ENCODE measurements at places on chromosomes 7 and 10. TPM values are rescaled to one million over a fixed set of nuclear protein-coding genes. Genes with fewer than 3 reads are reported as not detected.

Gene MMP21
- total RNA-seq: not detected

GRCh38 chr10:71712170-71712569, 7.4 kb downstream of the C10orf105 start:
- H3K27ac ChIP-seq: no peak overlapping the region
- no peak for DNase-seq
- H3K27me3 ChIP-seq: no peaks in the 10 kb centered on the region
- H3K4me3 ChIP-seq: no peak overlapping the region
- peaks cover 11% of the 10 kb centered on the region for H3K4me1 ChIP-seq

- DNase-seq: no peak
- no peaks in the 10 kb centered on the region for H3K27me3 ChIP-seq
- H3K4me1 ChIP-seq: peaks cover 10% of the 10 kb centered on the region
Observed at GRCh38 chr7:135798095-135798494, 49.5 kb upstream of the FAM180A start.

GRCh38 chr10:87643920-87644319, 15.8 kb upstream of the PAPSS2 start:
- H3K4me3 ChIP-seq: no peak overlapping the region
- DNase-seq: no peak
- no peak overlapping the region for H3K27ac ChIP-seq
- H3K36me3 ChIP-seq: no peaks in the 10 kb centered on the region
- no peaks in the 10 kb centered on the region for H3K4me1 ChIP-seq

DNA sequence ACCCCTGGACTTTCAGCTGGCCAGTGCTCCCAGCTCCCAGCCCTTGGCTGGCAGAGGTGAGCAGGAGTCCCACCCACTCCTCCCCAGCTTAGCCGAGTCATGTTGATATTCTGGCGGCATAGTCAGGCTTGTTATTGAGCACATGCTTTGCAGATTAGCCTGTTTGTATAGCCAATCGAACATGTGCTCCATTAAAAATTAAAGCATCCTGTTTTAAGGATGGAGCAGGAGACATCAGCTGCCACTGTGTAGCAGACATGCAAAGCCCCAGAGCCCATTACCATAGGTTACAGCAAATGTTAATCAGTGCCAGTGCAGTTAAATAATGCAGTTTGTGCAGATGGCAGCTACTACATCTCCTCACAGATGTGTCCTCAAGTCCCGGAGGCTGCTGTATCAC, 574.6 kb upstream of the GALNT17 start:
- H3K27me3 ChIP-seq: no peaks in the 10 kb centered on the region
- DNase-seq: no peak
- H3K4me3 ChIP-seq: no peak overlapping the region
- H3K36me3 ChIP-seq: no peaks in the 10 kb centered on the region

All from SJSA1 (cell line).